GM13976 (cell line): ENCODE measurements at places on chromosomes 5 and 9.

DNA sequence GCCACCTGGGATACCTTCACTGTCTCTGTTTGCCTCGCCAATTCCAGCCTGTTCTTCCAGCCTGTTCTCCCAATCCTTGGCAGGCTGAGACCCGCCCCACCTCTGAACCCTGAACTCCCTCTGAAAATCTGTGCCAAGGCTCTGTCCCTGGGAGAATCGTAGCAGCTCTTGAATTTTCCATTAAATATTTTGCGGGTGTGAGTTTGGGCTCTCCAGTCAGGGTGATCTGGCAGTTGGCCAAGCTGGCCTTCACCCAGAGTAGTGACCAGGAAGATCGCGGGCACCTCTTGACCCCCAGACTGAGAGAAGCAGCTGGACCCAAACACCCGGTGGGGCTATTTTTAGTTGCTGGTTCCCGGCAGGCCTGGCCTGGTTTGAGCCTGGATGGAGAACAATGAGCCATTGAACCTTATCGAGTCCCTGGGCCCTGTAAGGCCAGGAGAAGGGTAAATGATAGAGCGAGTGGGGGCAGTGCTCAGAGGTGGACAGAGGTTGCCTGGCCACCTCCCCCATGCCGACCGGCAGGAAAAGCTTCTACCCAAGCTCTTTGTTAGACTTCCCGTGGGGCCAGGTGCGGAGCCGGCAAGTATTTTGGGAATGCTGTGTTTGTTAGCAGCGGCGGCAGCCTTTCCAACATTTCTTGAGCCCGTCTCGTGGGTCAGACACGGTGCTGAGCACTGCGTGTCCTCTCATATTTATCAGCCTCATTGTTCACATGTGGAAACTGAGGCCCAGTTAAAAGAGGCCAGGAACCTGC is 146.2 kb downstream of the RGS3 start:
- DNase-seq: no peak

DNA sequence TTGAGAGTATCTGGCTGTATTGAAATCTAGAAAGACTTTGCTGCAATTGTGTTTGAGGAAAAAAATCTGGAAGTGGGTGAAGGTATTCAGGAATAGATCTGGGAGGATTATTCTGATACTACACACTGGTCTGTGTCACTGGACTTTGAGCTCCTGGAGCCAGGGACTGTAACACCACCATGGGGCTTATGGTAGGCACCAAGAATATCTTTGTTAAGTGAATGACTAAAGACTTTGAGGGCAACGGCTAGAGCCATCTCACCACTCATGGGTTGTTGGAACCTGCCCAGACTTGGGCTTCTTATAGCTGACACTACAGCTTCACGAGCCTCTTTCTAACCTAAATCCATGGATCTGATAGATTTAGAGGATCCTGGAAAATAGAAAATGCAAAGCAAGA is 10.2 kb downstream of the NFX1 start:
- no peak for DNase-seq

- DNase-seq: no peak
Observed at GRCh38 chr5:59597690-59598546, 295.6 kb downstream of the PDE4D start.

DNA sequence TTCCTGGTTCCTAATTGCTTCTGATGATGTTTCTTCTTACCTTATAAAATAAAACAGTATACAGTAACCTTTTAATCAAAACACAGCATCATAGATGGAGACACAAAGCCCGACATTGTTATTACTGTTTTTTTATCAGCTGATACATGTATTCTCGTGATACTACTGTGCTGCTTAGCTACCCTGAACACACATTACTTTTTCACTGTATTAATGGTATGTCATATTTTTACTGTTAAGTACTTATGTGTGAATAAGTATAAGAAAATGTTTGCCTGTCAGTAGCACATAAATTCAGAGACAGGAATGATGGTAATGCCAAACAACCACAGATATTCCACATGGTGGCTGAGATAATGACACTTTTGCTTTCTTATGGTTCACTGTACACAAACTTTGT is 68.7 kb downstream of the RAB24 start:
- DNase-seq: no peak

DNA sequence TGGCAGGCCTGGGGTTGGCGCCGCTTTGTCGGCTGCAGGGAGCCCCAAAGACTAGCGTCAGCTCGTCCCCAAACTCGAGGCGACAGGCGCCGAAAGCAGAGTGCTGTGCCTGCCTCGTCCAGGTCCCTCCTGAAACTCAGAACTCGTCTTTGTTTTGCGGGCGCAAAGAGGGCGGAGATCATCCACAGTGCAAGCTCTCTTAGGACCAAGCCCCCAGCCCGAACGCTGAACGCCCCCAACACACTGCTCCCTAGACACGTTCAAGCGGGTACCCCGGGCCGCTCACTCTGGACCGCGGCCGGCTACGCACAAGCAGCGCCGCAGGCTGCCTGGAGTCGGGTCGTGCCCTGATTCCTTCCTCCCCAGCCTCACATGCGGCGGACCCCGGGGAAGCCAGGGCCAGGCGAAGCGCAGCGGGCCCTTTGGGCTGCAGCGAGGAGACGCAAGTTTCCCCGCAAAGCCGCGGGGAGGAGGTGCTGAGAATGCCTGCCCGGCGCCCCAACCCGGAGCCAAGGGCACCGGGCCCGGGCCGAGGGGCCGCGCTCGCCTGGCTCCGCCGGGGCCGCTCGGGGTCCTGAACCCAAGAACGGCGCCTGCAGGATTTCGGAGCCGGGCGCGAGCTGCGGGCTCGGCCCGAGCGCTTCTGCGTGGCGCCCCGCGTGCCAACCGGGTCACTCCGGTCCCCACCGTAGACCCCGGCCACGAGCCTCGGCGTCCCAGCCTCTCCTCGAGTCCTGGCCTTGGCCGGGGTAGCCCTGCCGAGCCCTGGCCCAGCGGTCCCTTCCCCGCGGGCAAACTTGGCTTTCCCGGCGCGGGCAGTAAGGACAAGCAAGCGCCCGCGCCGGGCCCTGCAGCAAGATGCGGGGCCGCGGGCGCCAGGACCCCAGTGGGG is 738 bp downstream of the FSTL4 start:
- peak; percentile 36 for DNase-seq

- no peak for DNase-seq
Observed at GRCh38 chr9:77708064-77708815, 60.1 kb upstream of the GNA14 start.

- DNase-seq: no peak
Observed at GRCh38 chr5:6748142-6748541, 34.9 kb downstream of the TENT4A start.

- DNase-seq: no peak
Observed at GRCh38 chr9:91160599-91161464, 200.9 kb downstream of the AUH start.
